ENCODE measurements at places on chromosomes 4 and X. TPM values are rescaled to one million over a fixed set of nuclear protein-coding genes. Genes with fewer than 3 reads are reported as not detected.

- no peak for DNase-seq
Measured at GRCh38 chr4:7392438-7393421, 42.0 kb downstream of the PSAPL1 start.

GRCh38 chrX:49754233-49754857 is 58.6 kb upstream of the PAGE1 start:
- DNase-seq = peak; percentile 12

DNA sequence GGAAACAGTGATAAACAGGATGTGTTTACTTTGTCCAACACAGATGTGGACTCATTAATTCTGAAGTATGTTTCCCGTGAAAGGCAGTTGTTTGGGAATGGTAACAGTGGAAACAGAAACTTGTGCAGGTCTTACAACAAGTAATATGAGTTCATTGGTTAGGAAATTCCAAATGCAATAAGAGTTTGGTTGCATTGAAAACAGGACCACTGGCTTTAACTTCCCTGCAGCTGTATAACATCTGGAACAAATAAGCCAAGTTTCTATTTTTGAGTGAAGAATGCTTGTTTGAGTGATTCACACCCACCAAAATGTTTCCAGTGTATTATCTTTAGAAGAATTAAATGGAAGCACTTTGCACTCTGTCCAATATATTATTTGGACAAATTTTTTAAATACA is 82.4 kb upstream of the BMP3 start:
- DNase-seq = no peak

- DNase-seq = no peak
Measured at GRCh38 chr4:111652236-111652635, 493.0 kb upstream of the FAM241A start.

The ITM2A gene
- 138 TPM for total RNA-seq

The UGT2B17 gene
- total RNA-seq = not detected

The OTUD6A gene
- total RNA-seq = not detected

All from activated T-helper 2 cell treated with anti-CD3 and anti-CD28 coated beads, Interferon-gamma antibody, Interleukin-2, Interleukin-4, amounts not matched to agents 10 μg/mL and 5 μg/mL and 100 μg/mL, durations not matched to agents 14 hours and 24 hours and 36 hours (primary cell).